ENCODE measurements at places on chromosomes 2 and 18. TPM values are rescaled to one million over a fixed set of nuclear protein-coding genes. Genes with fewer than 3 reads are reported as not detected.

MC4R gene
- total RNA-seq = 0.37 TPM

AGXT gene
- total RNA-seq = not detected

IFT172 gene
- total RNA-seq = 52.2 TPM

LHCGR gene
- total RNA-seq = 0.12 TPM

DSG1 gene
- not detected for total RNA-seq

- DNase-seq = no peak
- no peak overlapping the region for H3K27ac ChIP-seq
- H3K4me1 ChIP-seq = peaks cover 17% of the 10 kb centered on the region
- H3K27me3 ChIP-seq = no peaks in the 10 kb centered on the region
- H3K4me3 ChIP-seq = no peak overlapping the region
- H3K36me3 ChIP-seq = peaks cover 57% of the 10 kb centered on the region
Measured at GRCh38 chr18:55250768-55251173, 291.5 kb upstream of the CCDC68 start.

- H3K4me3 ChIP-seq = no peak overlapping the region
- no peaks in the 10 kb centered on the region for H3K36me3 ChIP-seq
- H3K27ac ChIP-seq = no peak overlapping the region
- no peaks in the 10 kb centered on the region for H3K27me3 ChIP-seq
- H3K4me1 ChIP-seq = no peaks in the 10 kb centered on the region
Measured at GRCh38 chr2:195488567-195488966, 168.5 kb upstream of the SLC39A10 start.

GRCh38 chr18:48943333-48943732, 7.4 kb downstream of the SMAD7 start:
- H3K4me1 ChIP-seq = peaks cover 16% of the 10 kb centered on the region
- H3K4me3 ChIP-seq = peak overlapping the region; percentile 16
- H3K36me3 ChIP-seq = peaks cover 17% of the 10 kb centered on the region
- no peaks in the 10 kb centered on the region for H3K27me3 ChIP-seq
- no peak for DNase-seq

DNA sequence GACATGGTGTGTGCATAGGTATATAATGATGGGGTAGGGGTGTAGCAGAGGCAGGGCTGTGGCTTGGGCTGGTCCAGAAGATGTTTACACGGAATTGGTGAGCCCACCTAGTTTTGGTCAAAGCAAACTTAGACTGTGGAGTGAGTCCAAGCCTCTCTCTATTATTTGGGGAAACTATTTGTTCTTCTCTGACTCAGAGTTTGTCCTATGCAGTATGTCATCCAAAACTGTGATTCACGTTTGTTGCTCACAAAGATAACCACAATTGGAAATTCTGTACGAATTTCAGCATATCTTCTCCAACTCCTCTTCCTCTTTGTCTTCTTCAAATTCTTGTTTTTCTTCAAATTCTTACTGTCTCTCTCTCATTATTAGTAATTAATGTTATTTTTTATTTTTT, 292.9 kb downstream of the XIRP2 start:
- no peaks in the 10 kb centered on the region for H3K36me3 ChIP-seq
- no peak overlapping the region for H3K27ac ChIP-seq
- H3K4me3 ChIP-seq = no peak overlapping the region
- no peaks in the 10 kb centered on the region for H3K4me1 ChIP-seq
- no peaks in the 10 kb centered on the region for H3K27me3 ChIP-seq
- DNase-seq = no peak

- H3K27me3 ChIP-seq = no peaks in the 10 kb centered on the region
- no peaks in the 10 kb centered on the region for H3K36me3 ChIP-seq
- H3K4me1 ChIP-seq = no peaks in the 10 kb centered on the region
- H3K4me3 ChIP-seq = no peak overlapping the region
- H3K27ac ChIP-seq = no peak overlapping the region
Measured at GRCh38 chr2:119477113-119477505, 45.5 kb downstream of the TMEM37 start.

GRCh38 chr2:156784020-156784701, 348.0 kb downstream of the GPD2 start:
- no peaks in the 10 kb centered on the region for H3K36me3 ChIP-seq
- H3K27ac ChIP-seq = no peak overlapping the region
- H3K27me3 ChIP-seq = no peaks in the 10 kb centered on the region
- no peak for DNase-seq
- H3K4me1 ChIP-seq = no peaks in the 10 kb centered on the region

- no peaks in the 10 kb centered on the region for H3K4me1 ChIP-seq
- no peaks in the 10 kb centered on the region for H3K36me3 ChIP-seq
- H3K27me3 ChIP-seq = no peaks in the 10 kb centered on the region
- no peak overlapping the region for H3K4me3 ChIP-seq
- no peak overlapping the region for H3K27ac ChIP-seq
Measured at GRCh38 chr2:58594762-58595161, 353.6 kb upstream of the FANCL start.

DNA sequence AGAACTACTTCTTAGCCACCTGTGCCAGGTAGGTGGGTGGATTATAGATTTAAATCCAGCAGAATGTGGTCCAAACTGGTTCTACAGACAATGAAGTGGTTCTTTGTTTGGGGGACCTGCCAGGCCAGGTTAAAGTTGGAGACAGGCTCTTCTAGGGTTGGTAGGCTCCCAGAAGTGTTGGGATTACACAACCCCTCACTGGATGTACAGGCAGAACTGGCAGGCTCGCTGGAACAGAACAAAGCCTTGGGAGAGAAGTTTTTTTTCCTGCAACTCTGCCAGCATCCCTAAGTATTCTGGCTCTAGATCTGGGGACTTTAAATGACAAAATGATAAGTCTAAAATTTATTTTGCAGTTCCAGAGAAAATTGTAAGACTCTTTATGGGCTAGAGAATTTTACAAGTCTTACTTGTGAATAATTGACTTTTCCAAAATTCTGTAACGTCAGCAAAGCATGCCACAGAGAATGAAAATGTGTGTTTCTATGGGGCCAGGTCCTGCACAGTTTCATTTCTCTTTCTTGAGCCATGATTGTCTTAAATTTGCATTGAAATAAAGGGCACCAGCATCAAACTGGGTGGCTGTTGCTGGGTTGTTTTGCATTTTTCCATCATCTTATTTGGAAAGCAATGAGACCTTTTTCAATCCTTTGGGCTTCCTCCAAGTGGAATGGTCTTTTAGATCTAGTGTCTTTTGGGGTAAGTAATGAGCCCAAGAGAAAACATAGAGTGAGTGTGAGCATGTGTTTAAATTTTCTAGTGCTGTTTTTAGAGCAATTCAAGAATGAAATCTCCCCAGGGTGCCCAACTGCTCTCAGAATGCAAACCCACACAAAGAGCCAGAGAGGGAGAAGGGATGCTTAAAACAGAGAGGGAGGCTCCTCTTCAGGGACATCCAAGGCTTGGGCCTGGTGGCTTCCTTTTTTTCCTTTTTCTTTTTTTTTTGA, 32.4 kb upstream of the ATL2 start:
- no peak overlapping the region for H3K4me3 ChIP-seq
- H3K36me3 ChIP-seq = no peaks in the 10 kb centered on the region
- H3K27ac ChIP-seq = no peak overlapping the region
- H3K27me3 ChIP-seq = no peaks in the 10 kb centered on the region

GRCh38 chr2:177275743-177276055, 11.2 kb upstream of the NFE2L2 start:
- no peaks in the 10 kb centered on the region for H3K27me3 ChIP-seq
- no peaks in the 10 kb centered on the region for H3K4me1 ChIP-seq
- H3K4me3 ChIP-seq = no peak overlapping the region
- no peaks in the 10 kb centered on the region for H3K36me3 ChIP-seq

GRCh38 chr2:10579876-10580514, 109.8 kb downstream of the NOL10 start:
- no peaks in the 10 kb centered on the region for H3K27me3 ChIP-seq
- H3K4me3 ChIP-seq = no peak overlapping the region
- no peaks in the 10 kb centered on the region for H3K4me1 ChIP-seq
- H3K36me3 ChIP-seq = peaks cover 11% of the 10 kb centered on the region
- no peak for DNase-seq

GRCh38 chr2:183224948-183225347, 100.7 kb downstream of the NUP35 start:
- H3K27me3 ChIP-seq = no peaks in the 10 kb centered on the region
- H3K4me3 ChIP-seq = no peak overlapping the region
- H3K4me1 ChIP-seq = peaks cover 14% of the 10 kb centered on the region
- no peaks in the 10 kb centered on the region for H3K36me3 ChIP-seq
- peak; percentile 76 for DNase-seq

- H3K27me3 ChIP-seq = no peaks in the 10 kb centered on the region
- no peak overlapping the region for H3K4me3 ChIP-seq
- H3K4me1 ChIP-seq = no peaks in the 10 kb centered on the region
- H3K27ac ChIP-seq = no peak overlapping the region
- no peak for DNase-seq
Measured at GRCh38 chr18:69770238-69770637, 177.4 kb downstream of the CD226 start.

DNA sequence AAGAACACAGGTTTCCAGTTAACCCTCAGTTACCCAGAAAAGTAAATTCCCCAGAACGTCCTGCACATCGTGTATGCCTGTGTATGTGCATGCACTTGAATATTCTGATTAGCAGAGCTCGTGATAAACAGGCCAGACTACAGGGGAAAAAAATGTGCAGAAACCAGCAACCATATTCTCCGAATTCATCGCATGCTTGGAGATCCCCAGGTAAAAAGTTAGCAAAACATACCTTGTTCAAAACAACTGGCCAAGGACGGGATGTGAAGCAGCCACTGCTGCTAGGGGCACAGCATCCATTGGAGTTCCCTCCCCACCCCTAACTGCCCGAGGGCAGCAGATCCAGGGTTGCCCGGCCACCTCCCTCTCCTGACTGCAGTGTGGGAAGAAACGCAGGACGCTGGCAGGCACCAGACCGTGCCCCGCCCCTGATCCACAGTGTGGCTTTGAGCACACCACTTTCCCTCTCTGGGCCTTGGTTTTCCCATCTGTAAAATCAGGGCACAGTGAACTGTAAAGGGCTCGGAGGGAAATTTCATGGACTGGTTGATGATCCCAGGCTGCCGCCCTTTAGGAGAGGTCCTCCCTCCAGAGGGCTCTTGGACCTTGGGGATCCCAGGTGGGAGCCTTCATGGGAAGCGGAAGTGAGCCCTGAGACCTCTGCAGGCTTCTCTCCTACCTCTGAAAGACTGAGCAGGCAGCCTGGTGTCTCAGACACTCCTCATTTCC, 11.9 kb upstream of the ARID5A start:
- H3K36me3 ChIP-seq = no peaks in the 10 kb centered on the region
- no peaks in the 10 kb centered on the region for H3K27me3 ChIP-seq
- H3K4me1 ChIP-seq = no peaks in the 10 kb centered on the region

DNA sequence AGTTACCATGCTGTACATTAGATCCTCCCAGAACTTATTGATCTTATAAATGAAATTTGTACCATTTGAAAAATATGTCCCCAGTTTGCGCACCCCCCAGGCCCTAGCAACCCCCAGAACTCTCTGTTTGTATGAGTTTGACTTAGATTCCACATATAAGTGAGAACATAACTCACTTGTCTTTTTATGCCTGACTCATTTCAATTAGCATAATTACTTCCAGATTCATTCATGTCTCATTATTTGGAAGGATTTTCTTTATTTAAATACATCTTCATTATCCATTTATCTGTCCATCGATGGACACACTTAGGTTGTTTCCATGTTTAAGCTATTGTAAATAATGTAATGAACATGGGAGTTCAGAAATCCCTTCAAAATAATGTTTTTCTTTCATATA, 705.9 kb downstream of the CCDC85A start:
- no peak overlapping the region for H3K4me3 ChIP-seq
- no peak for DNase-seq
- no peaks in the 10 kb centered on the region for H3K4me1 ChIP-seq
- no peak overlapping the region for H3K27ac ChIP-seq

DNA sequence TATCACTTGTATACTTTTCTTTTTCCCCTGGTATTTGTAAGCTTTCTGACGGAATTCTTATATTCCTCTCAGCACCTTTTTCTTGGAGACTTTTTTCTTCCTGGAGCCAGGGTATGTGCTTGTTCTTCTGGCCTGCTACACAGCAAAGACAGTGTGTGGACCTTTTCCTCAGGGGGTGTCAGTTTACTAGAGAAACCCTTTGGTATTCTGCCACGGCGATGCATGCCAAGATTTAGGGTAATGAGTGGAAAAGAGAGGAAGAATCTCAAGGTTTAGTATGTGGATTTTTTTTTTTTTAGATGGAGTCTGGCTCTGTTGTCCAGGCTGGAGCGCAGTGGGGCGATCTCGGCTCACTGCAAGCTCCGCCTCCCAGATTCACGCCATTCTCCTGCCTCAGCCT, 152.2 kb downstream of the PHLPP1 start:
- no peaks in the 10 kb centered on the region for H3K36me3 ChIP-seq
- no peaks in the 10 kb centered on the region for H3K4me1 ChIP-seq
- no peak overlapping the region for H3K4me3 ChIP-seq
- no peaks in the 10 kb centered on the region for H3K27me3 ChIP-seq
- no peak for DNase-seq

- peak; percentile 42 for DNase-seq
- H3K27me3 ChIP-seq = no peaks in the 10 kb centered on the region
- no peaks in the 10 kb centered on the region for H3K36me3 ChIP-seq
- no peak overlapping the region for H3K27ac ChIP-seq
Measured at GRCh38 chr2:224062481-224063297, 23.6 kb upstream of the SERPINE2 start.

GRCh38 chr2:217638533-217638932, 364.3 kb downstream of the TNS1 start:
- no peak overlapping the region for H3K27ac ChIP-seq
- no peak for DNase-seq
- H3K4me3 ChIP-seq = no peak overlapping the region

Measured in lung (tissue), 17 donors.